ENCODE measurements at places on chromosomes 7 and 10.

- DNase-seq: no peak
These were observed 77.8 kb upstream of the PDCD4 start for GRCh38 chr10:110793886-110794285.

GRCh38 chr7:25579778-25580075, 351.4 kb upstream of the NPVF start:
- no peak for DNase-seq

DNA sequence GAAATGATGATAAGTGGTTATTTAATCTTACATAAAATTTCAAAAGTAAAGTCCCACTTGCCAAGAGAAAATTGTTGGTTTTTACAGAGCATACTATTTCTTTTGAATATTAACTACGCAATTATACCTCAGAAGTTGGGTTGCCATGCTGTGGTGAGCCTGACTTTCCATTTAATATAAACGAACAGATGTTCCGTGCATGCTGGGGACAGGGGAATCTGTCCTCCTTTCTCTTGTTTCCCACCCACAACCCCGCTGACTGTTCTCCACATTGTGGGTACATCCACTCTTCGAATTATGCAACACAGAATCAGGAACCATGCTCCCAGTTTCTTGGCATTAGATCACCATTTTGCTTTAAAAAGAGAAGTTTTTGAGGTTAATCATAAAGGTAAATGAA, 29.2 kb upstream of the RTKN2 start:
- no peak for DNase-seq

DNA sequence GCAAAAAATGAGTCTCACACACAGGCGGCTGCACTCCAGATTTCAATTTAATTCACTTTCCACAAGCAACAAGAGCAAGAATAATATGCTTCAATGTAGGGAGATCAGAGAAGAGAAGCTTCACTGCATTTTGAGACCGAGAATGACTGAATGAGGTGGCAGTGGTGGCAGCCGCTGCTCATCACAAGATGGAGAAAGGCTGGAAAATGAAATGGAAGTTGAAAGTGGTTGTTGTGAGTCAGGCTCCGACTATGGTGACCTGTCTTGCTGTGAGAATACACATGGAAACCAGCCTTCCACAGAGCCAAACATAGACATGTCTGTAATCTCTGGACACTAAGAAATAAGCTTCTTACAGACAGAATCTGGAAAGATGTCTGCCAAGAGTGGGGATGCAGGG, 499.6 kb upstream of the LRRN3 start:
- DNase-seq: no peak

DNA sequence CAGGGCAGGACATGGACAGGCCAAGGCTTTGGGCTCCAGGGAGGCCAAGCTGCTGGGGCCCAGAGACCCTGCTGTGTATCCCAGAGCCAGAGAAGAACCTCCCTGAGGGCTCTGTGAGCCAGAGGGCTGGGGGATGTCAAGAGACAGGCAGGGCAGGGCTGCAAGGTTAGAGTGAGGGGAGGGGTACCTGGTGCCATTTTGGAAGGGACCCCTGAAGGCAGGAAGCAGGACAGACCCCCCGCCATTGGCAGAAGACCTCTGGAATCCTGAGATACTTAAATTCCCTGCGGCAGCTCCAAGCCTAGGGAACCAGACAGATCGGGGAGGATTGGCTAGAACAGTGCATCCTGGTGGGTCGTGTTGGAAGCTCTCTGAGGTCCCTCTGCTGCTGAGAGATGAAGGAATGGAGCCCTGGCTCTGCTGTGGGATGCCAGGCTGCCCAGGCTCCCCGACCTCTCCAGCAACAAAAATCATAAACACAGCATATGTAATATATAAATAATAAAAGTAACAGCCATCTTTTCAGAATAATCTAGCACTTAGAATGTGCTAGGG, 75.0 kb downstream of the LHPP start:
- no peak for DNase-seq

- no peak for DNase-seq
These were observed 208.0 kb downstream of the ZNF365 start for GRCh38 chr10:62582101-62582705.

Data from NCI-H345 (cell line).